ENCODE measurements at places on chromosomes 5 and 9.

- DNase-seq, result no peak
Observed at GRCh38 chr5:36795366-36795765, 81.2 kb upstream of the NIPBL start.

- DNase-seq, result no peak
Observed at GRCh38 chr5:2165203-2165602, 282.5 kb upstream of the IRX4 start.

DNA sequence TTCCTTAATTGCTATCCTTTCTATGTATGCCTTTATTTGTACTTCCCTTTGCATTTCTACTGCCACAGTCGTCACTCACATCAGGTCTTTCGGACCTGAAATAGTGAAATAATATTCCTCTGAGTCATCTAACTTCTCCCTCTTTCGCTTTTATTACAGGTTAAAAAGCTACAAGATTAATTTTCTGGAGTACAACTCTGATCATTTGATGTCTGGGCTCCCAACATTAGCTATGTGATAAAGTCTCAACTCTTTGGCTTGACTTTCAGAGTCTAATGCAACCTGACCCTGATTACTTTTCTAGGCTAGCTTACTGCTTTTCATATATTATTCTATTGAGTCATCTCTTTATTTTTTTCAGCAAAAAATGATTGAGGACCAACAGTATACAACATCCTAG is 638.8 kb upstream of the WWC1 start:
- DNase-seq, result no peak

DNA sequence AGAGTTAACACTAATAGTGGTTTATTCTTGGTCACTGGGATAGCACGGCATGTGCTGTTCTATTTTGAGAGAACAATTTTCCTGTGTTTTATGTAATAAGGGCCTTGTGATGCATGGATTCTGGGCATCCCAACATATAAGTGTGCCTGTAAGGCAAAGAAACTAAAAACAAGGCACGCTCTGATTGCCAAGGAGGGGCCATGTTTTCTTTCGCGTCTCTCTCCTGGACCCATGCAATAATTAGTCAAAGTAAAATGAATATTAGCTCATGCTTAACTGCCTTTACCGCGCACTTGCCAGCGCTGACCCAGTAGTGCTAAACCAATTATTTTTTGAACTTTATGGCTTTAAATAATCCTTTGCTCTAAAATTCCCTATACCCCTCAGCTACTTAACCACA is 140.9 kb downstream of the PSAT1 start:
- no peak for DNase-seq

DNA sequence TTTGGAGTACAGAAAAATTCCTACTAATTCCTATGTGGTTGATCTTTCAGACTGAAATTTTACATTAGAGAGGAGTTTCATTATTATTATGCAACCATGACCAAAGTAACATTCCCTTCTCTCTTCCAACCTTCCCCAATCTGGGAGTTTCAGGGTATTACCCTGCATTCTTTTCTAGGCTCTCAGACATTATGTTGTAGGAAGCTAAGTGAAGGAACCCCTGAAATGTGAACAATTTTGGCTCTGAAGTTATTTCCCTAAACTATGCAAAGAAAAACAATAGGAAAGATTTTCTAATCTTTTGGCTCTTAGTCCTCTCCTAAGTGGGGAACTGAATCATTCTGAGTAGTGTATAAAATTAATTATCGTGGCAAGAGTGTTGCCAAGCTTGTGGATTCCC is 63.3 kb upstream of the ZFAND5 start:
- no peak for DNase-seq

DNA sequence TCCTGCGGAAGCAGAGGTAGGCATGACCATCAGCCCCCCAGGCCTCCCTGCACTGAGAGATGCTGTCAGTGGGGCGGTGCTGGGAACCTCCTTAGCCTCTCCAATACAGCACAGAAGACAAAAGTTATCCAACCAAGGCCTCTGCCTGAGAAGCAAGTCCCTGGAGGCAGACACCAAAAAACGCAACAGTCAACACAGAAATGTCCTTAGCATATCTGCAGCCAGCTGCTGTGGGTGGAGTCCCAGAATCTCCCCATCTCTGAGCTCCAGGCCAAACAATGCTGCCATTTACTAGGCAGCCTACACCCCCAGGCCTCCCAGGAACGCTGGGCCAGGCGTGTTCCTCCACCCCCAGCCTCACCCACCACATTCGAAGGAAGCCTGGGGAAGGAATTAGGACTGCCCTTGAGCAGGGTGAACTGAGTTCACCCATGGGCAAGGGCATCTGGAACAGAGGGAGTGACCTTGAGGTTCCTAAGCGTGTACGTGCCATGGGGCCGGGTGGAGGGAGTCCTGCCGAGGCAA is 43.7 kb downstream of the STK10 start:
- DNase-seq, result no peak

DNA sequence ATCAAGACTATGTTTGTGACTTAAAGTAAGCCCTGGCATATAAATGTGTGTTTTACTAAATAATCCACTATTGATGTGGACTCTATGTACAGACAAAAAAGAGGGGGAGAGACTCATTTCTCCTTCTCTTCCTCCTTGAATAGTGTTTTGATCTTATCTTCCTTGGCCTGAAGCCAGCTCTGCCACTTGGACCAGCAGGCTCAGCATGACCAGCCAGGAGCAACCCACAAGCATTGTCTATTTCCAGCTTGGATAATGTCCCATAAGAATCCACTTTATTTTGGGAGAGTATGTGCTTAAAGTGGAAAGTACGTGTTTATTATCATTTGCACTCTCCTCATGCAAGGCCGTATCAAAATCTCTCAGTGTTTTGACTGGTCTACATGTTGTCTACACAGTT is 23.8 kb upstream of the SLC46A2 start:
- no peak for DNase-seq

- DNase-seq, result no peak
Observed at GRCh38 chr5:140603734-140604133, 29.2 kb downstream of the CD14 start.

GRCh38 chr5:14054111-14054854 is 88.9 kb upstream of the TRIO start:
- no peak for DNase-seq

- no peak for DNase-seq
Observed at GRCh38 chr9:10130061-10130675, 482.6 kb downstream of the PTPRD start.

DNA sequence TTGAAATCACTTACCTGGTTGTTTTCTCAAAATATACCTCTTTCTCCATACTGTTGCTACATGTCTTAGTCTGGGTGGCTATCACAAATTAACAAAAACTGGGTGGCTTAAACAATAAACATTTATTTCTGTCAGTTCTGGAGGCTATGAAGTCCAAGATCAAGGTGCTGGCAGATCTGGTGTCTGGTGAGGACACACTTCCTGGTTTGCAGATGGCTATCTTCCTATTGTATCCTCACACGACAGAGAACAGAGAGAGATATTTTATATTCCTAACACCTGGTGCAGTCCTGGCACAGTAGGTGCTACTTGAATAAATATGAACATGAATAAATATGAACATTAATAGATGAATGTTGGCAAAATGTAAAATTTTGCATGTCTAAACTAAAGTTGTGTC is 164.3 kb upstream of the ACOT12 start:
- no peak for DNase-seq

- DNase-seq, result no peak
Observed at GRCh38 chr5:168218746-168219145, 72.7 kb upstream of the WWC1 start.

DNA sequence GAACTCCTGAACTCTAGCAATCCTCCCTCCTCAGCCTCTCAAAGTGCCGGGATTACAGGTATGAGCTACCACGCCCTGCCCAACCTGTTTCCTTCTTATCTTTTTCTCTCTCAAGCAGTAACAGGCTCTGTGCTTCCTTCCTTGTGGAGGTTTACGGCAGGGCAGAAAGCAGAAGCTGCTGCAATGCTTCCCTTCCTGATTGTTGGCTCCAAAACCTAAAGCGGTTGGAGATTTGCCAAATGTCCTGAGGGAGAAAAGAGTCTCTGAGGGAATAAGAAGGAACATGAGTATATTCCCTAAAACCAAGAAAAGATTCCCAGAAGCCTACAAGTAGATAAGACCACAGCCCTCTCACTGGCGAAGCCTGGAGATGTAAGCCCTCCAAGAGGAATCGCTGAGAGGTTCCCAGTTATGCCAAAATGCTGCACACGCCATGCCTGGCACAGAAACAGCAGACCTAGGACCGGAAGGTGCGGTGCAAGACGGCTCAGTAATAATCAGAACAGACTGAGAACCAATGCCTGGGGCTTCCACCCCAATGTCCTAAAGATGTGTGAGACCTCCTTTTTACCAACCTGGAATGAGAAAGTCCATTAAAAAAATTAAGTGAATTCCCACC is 73.2 kb downstream of the APTX start:
- no peak for DNase-seq

- no peak for DNase-seq
Observed at GRCh38 chr5:157470631-157471030, 10.6 kb downstream of the NIPAL4 start.

DNA sequence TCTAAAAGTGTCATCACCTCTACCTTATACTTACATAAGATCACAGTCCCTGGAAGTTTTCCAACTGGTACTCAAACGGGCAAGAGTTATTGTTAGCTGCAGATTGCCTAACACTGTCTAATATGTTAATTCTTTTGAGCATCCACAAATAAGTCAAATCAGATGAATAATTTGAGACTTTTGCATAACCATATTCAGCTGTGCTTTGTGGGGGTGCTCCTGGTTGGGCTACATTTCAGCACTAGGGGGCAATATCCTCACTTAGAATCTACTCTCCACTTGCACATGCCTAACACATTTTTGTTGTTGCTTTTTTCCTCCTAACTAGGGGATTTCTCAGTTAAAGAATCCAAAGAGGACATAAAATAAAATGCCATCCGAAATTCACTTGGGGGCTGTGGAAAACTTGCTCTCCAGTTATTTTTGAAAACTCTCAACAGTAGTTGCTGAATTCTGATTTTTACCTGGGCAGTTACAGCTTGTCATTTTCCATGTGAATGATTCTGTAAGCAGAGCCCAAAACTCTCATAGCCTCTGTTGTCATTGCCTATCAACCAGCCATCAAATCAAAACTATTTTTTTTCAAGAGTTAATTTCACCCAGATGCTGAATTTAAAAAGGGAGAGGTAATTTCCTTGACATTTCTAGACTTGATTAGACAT is 71.5 kb downstream of the TRIM36 start:
- DNase-seq, result no peak

DNA sequence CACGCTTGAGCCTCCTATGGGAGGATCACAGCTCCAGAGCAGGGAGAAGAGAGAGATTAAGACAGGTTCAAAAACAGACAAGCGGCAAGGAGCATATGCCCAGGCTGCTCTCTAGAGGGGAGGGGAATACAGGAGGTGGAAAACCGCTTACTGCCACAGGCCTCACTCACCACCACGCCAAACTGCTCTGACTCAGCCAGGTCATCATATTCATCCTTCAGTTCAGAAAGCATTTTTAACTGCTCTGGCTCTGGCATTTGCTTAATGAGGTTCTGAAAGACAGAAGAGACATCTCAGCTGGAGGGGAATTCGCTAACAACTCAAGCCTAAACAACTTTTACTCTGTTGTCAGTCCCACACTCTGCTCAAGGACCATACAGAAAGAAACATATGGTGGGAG is 40.1 kb downstream of the PCDHGC5 start:
- DNase-seq, result no peak

GRCh38 chr9:85508616-85509015 is 233.1 kb downstream of the AGTPBP1 start:
- no peak for DNase-seq

Data from stimulated activated CD4-positive, alpha-beta T cell treated with anti-CD3 and anti-CD28 coated beads, Interleukin-4, amount 100 ng/mL, for 4 hours (primary cell).